ENCODE measurements at places on chromosomes 3 and 15.

DNA sequence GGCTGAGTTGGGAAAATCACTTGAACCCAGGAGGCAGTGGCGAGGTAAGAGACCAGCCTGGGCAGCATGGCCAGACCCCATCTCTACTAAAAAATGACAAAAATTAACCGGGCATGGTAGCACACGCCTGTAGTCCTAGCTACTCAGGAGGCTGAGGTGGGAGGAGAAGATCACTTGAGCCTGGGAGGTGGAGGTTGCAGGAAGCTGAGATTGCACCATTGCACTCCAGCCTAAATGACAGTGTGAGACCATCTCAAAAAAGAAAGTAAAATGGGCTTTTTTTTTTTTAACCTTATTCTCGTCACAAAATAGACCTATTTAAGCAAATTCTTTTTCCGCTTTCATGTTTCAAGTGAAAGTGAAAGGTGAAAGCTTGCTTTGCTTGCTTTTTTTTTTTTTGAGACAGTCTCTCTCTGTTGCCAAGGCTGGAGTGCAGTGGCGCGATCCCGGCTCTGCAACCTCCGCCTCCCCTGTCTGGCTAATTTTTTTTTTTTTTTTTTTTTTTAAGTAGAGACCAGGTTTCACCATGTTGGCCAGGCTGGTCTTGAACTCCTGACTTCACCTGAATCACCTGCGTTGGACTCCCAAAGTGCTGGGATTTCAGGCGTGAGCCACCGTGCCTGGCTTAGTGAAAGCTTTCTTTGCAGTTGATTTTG, 3.6 kb downstream of the PDIA3 start:
- peak; percentile 7 for DNase-seq

DNA sequence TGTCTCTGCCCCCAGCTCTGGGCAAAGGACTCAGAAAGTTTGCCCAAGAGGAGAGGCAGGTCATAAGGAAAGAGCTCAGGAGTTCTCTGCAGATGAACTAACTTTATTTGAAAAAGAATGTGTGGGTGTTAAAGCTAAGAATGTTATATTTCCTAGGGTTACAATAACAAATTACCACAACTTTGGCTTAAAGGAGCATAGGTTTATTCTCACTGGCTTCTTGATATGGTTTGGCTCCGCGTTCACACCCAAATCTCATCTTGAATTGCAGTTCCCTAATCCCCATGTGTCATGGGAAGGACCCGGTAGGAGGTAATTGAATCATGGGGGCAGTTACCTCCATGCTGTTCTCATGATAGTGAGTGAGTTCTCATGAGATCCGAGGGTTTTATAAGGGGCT, 383.7 kb upstream of the CFAP20DC start:
- DNase-seq, result no peak

- DNase-seq, result peak; percentile 7
Observed at GRCh38 chr15:76058714-76059319, 968 bp upstream of the TMEM266 start.

DNA sequence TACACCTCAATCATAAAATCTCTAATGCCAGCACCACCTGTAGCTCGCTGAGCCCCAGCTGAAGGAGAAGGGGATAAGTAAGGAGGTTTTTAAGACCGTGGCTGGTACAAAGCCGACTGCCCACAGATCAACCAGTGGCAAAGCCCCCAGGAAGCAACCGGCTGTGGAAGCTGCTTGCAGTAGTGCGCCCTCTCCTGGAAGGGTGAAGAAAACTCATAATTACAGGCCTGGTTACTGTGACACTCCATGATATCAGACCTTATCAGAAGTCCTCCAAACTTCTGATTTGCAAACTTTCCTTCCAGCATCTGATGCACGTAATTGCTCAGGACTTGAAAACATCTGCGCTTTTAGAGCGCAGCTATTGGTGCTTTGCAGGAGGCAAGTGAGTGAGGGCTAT, 63.1 kb upstream of the MCTP2 start:
- DNase-seq, result no peak

GRCh38 chr3:29871087-29871486, 590.2 kb downstream of the RBMS3 start:
- no peak for DNase-seq

- DNase-seq, result no peak
Observed at GRCh38 chr3:195540511-195540910, 2.6 kb downstream of the PPP1R2 start.

GRCh38 chr15:48021336-48022086, 99.3 kb upstream of the SLC24A5 start:
- DNase-seq, result peak; percentile 6

DNA sequence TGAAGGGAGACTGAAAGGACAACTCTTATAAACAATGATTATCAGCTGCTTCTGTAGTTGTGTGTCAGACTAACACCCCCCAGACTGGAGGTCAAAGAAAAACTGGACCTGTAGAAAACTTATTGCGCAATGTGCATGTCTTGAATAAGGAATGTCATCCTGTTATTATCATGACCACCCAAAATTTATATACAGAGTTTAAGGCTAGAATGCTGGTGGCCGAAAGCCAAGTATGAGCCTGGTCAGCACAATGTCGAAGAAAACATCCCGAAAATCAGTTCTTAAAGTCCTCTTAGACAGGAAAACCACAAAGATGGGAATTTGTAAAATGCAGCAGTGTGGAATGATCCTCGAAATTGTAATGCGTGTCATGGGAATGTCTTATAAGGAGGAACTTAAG, 29.3 kb downstream of the RFTN1 start:
- DNase-seq, result peak; percentile 96

GRCh38 chr15:23083115-23083514, 43.7 kb upstream of the TUBGCP5 start:
- no peak for DNase-seq

DNA sequence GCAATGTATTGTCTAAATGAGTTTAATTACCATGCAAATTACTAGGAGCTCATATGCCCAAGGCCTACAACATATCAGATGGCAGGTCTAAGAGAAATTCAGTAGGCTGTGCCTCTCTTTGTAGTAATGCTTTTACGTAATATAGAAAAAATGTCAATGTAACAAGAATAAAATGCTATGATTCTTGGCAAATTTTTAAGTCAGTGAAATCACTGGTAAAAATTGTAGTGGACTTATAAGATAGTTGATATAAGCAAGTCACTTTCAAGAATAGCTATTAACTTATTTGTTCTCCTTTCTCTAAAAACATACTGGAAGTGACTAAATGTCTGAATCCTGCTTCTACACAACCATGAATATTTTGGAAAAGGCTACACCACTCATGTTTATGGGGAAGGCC, 707.8 kb downstream of the TUSC7 start:
- no peak for DNase-seq

DNA sequence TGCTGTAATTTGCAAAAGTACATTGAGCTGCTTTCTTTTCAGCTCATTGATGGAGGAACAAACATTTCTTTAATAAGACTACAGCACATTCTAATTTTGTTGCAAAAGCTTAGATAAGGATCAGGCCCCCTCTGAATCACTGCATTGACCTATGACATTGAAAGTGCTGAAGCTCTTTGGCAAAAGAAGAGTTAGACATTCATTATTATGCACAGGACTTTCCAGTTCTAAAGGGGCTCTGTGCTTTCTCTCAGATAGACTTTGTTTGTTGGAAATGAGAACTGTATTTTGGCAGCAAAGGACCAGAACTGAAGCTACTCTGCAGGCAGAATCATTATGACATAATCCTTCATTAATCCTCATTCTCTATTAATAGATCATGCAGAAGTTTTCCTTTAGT, 252.9 kb upstream of the SOX2 start:
- DNase-seq, result peak; percentile 31

DNA sequence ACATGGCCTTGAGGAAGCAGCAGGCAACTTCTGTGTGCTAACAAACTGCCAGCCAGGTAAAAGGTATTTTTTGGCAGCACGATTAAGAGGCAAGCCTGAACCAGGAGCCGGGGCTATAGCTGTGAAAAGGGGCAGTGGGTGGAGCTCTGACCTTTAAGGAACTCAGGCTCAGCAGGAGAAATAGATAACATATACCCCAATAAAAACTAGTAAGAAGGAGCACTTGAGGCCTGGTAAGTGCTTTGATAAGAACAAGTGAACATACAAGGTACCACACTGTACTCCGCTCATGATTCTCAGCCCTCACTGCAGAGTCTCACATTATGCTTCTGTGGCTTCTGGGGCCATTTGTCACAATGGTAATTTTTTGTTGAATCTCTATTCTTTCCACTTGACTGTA, 5.4 kb downstream of the FYCO1 start:
- no peak for DNase-seq

DNA sequence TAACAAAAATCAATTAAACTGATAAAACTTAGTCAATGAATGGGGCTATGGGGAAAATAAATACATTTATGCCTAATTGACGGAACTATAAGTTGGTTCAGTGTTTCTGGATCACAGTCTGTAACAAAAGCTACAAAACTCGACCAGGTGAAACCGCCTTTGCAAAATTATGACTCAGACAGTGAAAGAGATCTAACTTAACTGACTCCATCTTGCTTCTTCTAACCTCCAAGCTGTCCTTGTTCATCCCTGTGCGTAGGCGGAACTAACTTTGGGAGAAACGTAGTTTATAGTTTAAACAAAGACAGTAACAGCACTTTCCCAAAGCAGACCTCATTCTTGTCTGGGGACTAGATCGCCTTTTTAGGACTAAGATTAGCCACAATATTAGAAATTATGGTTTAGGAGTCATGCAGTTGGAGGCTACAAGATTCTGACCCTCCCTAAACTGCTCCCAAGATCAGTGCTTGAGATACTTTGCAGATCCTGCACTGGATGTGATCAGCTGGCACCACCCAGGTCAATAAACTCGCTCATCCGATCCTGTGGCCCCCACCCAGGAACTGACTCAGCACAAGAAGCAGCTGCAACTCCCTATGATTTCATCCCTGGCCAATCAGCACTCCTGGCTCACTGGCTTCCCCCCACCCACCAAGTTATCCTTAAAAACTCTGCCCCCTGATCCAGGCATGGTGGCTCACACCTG, 7.2 kb upstream of the MFGE8 start:
- DNase-seq, result peak; percentile 62

DNA sequence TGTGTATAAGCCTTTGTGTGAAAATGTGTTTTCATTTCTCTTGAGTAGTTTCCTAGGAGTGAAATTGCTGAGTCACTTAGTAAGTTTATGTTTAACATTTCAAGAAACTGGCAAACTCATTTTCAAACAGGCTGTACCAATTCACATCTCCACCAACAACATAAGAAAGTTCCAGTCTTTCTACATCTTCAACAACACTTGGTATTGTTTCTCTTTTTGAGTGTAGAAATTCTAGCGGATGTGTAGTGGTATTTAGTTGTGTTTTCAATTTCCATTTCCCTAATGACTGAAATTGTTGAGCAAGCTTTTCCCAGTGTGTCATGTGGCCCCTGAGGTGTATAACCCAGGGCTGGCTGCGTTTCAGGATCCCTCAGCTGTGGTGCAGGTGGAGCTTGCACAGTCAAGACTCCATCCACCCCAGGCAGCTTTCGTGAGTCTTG, 258.5 kb downstream of the PDCD6IP start:
- DNase-seq, result peak; percentile 14

DNA sequence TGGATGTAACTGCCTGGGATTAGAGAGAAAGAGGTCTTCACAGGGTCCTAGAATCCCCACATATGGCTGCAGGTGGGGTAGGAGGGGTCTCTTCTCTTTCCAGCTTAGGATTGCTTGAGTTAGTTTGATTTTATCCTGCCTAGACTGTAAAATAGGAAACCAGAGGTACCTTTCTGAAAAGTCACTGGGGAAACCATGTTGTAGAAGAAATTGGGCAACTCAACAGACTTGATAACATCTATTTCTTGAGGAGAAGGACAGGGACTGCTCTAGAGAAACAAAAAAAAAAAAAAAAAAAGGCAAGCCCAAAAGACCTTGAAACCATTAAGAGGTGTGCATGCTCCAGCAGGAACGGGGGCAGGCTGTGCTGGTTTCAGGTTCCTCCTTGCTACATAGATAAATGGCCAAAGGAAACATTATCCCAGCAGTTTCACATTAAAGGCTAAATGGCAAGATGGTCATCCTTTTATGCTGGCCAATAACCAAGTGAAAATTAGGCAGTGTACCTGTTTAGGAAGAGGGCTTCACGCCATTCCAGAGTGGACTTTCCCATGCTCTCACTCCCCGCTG, 116.1 kb downstream of the ALDH1A2 start:
- DNase-seq, result no peak

- DNase-seq, result no peak
Observed at GRCh38 chr3:122880624-122881023, 85.8 kb downstream of the SLC49A4 start.

DNA sequence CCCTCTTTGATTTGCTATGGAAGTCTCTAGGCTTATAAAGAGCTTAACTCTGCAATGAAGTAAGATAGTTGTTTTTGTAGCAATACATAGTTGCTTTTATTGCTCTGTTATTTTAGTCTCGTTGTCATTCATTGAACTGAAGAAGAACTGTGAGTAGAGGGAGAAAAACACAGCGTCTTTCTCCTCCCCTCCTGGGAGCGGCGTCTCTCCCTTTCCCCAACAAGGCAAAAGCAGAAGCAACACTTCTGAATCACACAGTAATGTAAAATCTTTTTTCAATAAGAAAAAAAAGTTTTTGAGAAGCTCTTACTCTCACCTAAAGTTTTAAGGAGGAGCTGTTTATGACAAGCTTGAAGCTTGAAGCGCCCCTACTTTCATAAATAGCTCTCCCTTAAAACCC, 119.3 kb upstream of the SLC7A14 start:
- DNase-seq, result no peak

- DNase-seq, result no peak
Observed at GRCh38 chr3:194178669-194179068, 42.7 kb downstream of the HES1 start.

- no peak for DNase-seq
Observed at GRCh38 chr3:155196131-155197021, 97.1 kb downstream of the STRIT1 start.

DNA sequence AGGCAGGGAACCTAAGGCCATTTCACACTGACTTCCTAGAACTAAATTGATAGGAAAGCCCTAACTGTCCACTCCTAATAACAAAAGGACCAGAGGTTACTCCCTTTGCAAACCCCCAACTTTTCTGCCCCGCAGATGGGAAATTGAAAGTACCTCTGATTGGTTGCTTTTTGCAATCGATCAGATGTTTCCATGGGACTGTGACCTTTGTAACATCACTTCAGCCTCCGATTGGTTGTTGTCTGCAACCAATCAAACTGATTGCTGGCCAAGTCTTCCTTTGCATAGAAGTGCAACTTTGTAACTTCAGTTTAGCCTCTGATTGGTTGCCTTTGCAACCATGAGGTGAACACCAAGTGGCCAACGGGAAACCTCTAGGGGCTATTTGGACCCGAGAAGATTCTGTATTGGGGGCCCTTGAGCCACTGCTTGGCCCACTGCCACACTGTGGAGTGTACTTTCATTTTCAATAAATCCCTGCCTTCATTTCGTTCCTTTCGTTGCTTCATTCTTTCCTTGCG, 11.3 kb upstream of the KNL1 start:
- DNase-seq, result peak; percentile 23

DNA sequence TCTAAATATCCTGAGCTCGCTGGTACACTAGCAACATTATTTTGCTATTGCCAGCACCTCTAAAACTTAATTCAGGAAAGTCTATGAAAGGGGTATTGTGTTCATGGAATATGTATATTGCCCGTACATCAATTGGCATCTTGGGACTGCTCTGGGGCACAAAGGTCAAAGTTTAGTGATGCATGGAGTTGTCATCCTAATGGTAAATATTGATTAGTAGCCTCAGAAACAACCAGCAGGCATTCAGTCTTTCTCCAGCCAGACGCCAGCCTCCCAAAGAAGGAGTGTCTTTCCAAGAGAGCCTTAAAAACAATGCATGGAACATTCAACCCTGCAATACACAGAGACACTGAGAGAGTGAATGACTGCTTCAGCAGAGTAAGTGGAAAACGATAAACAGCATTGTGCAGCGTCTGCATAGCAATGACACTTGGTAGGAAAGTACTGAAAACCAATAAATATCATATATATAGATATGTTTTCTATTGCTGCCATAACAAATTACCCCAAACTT, 377.3 kb downstream of the SHQ1 start:
- no peak for DNase-seq

GRCh38 chr3:11717768-11718636, 74.3 kb upstream of the VGLL4 start:
- DNase-seq, result peak; percentile 58

All from astrocyte of the spinal cord (primary cell).